ENCODE measurements at places on chromosomes 6 and 20.

DNA sequence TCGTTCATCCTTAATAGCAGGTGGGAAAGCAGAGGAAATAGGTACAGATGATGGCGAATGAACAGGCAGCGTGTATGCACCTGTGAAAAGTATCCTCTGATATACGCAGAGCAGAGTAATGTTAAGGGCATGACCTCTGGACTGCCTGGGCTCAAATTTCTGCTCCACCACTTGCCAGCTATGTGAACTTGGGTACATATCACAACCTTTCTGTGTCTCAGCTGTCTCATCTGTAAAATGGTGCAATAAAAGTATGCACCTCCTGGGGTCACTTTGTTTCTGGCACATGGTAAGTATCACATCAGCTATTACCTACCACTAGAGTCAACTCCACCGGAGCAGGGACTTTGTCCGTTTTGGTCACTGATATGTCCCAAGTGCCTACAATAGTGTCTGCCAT lies 2.5 kb downstream of the OCSTAMP start:
- DNase-seq, result no peak

GRCh38 chr20:44537993-44538392 lies 16.1 kb upstream of the SERINC3 start:
- no peak for DNase-seq

DNA sequence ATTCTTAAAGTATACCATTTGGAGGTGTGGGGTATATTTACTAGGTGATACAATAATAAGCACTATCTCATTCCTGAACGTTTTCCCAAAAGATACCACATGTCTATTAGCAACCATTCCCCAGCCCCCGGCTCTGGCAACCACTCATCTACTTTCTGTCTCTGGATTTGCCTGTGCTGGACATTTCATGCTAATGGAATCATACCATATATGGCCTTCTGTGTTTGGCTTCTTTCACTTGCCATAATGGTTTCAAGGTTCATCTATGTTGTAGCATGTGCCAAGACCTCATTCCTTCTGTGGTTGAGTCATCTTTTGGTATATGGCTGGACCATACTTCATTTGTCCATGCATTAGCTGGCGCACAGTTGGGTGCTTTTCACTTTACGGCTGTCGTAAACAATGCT lies 39.7 kb downstream of the BCAS4 start:
- DNase-seq, result no peak

DNA sequence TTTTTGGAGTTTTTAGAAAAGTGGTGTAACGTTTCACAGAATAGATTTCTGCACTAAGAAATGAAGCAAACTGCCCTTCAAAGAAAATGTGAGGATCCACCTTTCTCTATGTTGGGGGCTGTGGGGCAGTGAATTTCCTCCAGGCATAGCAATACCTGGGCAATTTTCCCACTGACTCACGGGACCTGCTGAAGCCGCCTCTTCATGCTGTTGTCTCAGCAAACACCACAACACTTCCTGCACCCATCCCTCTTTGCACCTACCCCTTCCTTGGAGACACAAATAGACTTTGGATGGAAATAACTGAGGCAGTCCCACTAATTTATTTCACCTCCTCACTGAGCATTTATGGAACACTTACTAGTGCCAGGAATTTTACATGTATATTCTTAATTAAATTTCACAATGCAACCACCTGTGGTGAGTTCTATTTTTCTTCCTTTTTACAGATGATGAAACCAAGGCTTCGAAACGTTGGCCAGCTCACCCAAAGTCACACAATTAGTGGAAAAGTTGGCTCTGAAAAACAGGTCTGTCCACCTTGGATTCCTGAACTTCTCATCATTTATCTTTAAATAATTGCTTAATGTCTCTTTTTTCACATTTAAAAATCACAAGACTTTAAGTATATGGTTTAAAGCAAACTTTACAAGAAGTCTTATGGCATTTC lies 17.2 kb upstream of the ADGRF1 start:
- DNase-seq, result no peak

Measured in SIG-M5 (cell line).